ENCODE measurements at places on chromosomes 3 and 15.

- DNase-seq: no peak
These were observed 243.7 kb downstream of the CHST2 start for GRCh38 chr3:143363276-143363675.

DNA sequence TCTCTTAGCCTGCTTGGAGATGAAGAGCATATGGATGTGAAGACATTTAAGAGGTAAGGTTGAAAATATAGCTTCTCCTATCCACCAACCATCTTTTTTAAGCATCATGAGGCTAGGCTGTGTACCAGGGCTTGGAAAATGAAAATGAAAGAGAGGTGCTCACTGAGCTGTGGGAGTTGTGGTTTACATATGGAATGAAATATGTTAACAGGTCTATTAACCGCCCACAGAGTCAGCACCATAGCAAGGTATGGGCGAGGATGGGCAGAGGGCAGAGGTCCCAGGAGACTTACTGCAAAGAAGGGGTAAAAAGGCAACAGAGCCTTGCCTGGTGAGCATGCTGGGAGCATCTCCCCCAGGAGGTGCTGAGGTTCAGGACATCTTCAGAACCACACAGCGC, 273.1 kb downstream of the GABRG3 start:
- DNase-seq: no peak

DNA sequence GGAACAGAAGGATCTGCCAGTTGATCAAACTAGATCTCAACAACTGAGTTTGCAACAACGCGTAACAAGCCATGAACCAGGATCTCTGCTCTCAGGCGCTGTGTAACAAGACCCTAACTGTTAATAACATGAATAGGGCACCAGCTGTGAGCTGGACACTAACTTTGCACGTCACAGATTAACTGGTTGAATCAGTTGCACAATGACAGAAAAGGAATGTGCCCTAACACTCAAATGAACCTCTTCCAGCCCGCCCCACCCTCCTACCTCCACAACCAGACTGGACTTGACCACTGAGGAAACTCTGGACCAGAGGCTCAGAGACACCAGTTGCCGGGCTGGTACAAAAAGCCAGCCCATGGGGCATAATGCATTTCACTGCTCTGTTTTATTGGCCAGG, 34.3 kb downstream of the MCF2L2 start:
- DNase-seq: no peak

DNA sequence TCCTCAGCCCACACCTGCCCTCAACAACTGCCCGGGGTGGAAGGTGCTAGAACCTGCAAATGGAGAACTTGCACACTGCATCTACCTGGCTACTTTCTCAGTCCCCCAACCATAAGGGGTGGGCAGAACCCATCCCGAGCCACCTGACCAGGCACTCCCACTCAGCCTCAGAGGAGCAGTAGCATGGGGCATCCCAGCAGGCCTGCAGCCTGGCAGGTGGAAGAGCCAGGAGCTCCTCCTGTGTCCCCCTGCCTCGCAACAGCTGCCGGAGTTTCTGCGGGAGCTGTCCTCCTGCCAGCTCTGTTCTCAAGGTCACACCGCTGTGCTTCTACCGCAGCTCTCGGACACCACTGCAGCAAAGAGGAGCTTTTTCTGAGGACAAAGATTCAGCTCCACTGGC, 27.5 kb downstream of the RAB6B start:
- no peak for DNase-seq

- DNase-seq: no peak
These were observed 17.6 kb downstream of the ADAM10 start for GRCh38 chr15:58731756-58732535.

DNA sequence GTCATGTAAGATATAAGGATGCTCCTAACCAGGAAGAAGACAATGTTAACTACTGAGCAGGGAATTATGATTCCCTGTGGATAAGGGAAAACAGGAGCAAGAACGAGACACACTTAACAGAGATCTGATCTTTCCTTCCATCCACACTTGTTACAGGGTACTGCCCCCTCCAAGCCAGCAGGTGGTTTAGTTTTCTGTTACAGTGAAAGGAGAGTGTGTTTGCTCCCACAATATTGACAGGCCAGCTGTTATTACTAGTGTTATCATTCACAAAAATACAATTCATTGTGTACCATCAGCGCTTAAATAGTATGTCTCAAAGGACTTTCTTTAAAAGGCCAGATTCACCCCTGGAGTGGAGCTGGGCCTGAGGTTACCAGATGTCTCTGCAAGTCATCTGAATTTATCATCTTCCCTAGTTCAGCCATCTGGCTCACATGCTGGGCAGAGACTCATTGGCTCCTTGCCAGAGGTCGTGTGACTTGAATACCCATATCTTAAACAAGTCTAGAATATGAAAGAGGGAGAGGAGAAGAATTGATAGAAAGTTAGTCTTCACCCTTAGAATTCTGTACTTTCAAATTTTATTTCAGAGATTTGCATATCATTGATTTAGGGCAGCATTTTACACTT, 16.8 kb upstream of the FMN1 start:
- no peak for DNase-seq

DNA sequence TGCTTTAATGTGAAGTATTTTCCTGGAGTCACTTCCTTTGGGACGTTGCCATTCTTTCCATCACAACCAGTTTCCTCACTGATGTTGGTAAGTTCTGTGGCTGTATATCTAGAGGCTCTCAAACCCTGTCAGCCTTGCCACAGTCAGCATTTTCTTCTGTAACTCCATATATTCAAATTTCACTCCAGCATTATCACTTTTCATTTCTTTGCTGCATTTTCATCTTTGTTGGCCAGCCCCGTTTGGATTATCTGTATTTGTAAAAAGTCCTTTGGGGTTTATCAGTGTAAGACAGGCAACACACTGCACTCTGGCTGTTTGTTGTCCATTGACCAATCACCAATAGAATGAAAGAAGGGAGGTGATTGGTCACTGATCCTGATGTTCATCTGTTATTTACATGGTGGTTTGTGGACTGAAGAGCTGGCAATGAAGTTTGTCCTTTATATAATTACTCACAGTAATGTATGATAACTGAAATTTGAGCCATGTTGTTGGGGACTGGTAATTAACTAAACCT, 20.3 kb downstream of the GMPS start:
- DNase-seq: no peak

DNA sequence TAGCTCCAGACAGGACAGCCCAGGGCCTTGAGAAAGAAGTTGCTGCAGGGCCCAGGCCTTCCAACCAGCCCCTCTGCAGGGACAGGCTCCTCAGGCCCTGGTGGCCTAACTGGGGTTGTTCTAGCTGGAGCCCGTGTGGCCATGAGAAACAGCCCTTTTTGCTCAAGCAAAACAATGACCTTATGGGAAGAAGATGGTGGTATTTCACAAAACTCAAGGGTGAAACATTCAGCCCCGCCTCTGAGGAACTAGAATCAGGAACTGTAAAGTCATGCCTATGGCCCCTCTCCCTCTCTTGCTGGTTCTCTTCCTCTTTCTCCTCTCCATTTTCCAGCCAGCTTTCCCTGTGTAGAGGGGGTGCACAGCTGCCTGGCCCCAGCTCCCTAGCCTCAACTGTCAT, 273.3 kb downstream of the RPLP1 start:
- no peak for DNase-seq

DNA sequence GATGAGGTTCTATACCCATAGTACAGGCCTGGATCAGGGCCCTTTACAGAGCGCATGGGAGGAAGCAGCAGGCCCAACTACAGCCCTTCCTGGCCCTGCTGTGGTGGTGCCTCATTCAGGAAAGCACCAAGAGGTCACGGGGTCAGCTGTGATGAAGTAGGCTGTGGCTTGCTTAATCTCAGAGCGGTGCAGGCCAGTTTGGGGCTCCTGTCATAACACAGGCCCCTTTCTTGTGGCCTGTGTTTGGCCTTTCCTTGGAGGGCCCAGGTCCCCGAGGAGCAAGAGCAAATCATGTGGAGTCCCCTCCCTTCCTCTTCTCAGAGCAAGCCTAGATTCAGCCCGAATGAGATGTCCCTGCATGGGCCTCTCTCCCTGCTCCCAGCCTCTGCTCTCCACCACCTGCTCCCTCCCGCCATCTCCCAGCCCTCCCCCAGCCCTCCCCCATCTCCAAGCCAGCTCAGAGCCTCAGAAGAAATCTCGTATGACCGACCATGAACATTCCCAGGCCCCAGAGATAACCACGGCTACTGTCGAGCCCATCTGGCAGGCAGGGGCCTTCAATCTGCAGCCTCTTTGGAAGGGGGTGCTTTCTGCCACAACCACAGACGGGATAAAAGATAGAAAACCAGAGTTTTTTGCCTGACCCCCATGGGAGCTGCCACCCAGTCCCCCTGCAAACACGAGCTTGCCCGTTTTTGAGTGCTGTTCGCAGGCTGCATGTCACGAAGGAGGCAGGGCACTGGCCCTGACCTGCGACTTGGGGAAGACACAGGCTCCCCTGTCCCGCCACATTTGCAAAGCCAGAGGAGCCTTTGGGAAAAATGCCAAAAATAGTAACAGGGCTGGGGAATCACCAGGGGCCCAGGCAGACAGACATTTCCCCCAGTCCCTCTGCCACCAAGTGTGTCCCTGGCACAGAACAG, 32.3 kb upstream of the DUSP7 start:
- peak; percentile 42 for DNase-seq

GRCh38 chr15:74611341-74611740, 4.3 kb upstream of the CLK3 start:
- no peak for DNase-seq

- no peak for DNase-seq
These were observed 144.3 kb downstream of the FBN1 start for GRCh38 chr15:48501208-48501607.

DNA sequence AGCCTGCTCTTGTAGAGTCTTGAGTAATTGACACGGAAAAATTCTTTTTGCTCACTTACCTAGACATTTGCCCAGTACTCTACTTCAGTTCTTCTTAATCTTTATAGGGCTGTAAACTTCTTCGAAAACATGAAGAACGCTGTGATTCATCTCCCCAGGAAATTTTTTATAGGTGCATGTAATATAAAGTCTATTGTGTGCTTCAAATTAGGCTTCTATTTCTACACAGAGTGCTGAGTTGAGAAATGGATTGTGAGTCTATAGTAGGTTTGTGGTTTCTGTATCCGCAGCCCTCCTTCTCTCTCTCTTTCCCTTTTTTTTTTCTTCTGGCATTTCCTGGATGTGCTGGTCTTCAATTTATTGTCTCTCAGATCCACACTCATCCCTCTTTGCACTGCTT, 183.3 kb upstream of the DCBLD2 start:
- DNase-seq: no peak

DNA sequence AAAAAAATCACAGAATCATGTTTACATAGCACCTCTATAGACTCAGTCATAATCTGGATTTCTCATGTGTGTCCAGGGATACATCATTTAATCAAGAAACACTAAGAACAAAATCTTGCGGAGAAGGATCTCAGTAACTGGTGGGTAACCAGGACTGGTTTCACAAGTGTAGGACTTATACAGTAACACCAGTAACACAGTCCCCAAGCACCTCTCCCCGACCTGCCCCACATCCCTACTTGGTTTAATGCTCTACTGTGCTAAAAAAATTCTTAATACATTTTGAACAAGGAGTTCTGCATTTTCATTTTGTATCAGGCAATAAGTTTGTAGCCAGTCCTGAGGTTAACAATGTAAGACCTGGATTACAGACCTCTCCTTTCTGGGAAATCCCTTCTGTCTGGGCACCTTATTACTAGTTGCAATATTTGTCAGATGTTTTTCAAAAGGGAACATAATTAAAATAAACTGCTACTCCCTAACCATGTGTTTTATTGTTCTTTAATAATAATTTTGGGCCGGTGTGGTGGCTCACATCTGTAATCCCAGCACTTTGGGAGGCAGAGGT, 57.6 kb upstream of the BBX start:
- no peak for DNase-seq
